MG63 (cell line): ENCODE measurements at places on chromosomes 5 and 9. TPM values are rescaled to one million over a fixed set of nuclear protein-coding genes. Genes with fewer than 3 reads are reported as not detected.

REEP2 gene
- total RNA-seq, result 1.4 and 1.8 TPM in 2 replicates

- DNase-seq, result no peak
Measured at GRCh38 chr5:86360801-86361200, 256.9 kb upstream of the COX7C start.

DNA sequence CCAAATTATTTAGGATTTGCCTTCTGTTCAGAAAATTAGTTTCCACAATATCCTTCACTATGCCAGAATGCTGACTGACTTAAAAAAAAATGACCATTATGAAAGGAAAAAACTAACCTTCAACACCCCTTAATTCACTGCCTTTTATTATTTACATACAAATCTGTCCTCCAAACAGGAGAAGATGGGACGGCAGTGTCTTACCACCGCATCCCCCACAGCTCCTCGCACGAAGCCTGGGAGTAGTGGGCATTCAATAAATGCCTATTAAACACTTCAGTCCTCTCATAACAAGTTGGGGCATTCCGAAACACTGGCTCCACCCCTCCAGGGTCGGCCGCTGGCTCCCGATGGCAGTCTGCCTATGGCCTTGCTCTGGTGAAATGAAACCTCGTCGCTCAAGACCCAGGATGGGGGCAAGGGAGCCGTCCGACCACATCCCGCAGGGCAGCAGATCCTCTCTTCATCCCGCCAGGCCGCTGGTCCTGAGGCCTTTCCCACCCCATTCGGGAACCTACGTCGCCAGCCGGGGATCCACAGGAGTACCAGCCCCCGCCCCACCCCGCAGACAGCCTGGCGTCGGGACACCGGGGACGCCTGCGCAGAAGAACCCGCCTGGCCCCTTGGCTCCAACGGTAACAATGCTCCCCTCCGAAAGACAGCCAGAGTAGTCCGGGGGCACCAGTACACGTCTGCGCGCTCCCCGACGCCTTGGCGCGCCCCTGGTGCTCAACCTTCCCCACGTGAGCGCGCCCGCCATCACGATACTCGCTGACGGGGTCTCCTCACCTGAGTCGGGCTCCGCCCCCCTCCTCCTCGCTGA lies 613 bp downstream of the ZBTB5 start:
- DNase-seq, result peak; percentile 70

- no peak for DNase-seq
Measured at GRCh38 chr5:137649228-137649935, 86.5 kb downstream of the KLHL3 start.

DNA sequence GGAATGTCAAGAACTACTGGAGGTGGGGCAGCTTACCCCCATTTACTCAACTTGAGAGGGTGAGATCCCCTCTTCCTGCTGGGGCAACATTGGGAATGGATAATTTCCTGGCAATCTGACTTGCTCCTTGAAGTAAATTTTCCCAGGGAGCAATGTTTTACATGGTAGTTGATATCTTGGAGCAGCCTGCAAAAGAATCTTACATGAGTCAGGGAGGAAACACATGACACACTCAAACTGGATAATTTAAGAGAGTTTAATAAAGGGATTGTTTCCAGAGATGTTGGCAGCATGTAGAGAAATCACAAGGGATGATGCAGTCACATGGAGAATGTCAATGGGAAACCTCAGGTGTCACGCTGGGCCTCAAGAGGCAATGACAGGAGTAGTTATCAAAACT lies 212.5 kb downstream of the GAS1 start:
- DNase-seq, result no peak

MEIKIN gene
- not detected in 2 replicates for total RNA-seq

DNA sequence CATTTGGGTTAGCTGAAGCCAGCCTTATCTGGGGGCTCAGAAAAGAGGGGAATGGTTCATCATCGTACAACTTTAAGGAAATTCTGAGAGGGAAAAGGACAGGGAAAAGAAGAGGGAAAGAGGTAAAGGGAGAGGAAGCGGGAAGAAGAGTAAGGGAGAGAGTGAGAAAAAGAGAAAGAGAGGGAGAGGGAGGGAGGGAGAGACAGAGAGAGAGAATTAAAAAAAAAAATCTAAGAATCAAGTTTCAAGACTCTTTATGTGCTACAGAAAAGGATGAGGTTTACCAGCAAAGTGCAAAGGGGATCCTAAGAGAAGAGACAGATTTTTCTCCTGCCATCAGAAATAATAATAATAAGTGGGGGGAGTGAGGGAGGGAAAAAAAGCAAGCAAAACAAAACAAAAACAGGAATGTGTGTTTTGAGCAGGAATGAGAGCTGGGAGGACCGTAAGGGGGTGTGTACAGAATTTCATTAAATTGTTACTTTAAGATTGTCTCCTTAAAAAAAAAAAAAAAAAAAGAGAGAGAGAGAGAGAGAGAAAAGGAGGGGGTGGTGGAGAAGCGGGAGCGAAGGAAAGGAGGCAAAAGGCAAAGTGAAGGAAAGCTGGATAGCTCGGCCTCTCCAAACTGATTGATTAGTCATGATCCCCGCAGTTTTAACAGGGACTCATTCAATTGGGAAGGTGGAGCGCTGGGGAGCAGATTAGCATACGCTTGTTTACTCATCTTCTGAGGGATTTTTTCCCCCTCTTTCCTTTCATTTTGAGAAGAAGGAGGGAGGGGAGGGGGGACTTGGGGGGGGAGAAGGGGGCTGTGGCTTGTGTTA lies 438 bp upstream of the PAPPA start:
- no peak for DNase-seq

STXBP1 gene
- total RNA-seq, result 0.36 and 87.7 TPM in 2 replicates

- no peak for DNase-seq
Measured at GRCh38 chr5:38478166-38478565, 78.3 kb downstream of the LIFR start.

GRCh38 chr5:42235241-42235640 lies 188.0 kb upstream of the GHR start:
- no peak for DNase-seq

DNA sequence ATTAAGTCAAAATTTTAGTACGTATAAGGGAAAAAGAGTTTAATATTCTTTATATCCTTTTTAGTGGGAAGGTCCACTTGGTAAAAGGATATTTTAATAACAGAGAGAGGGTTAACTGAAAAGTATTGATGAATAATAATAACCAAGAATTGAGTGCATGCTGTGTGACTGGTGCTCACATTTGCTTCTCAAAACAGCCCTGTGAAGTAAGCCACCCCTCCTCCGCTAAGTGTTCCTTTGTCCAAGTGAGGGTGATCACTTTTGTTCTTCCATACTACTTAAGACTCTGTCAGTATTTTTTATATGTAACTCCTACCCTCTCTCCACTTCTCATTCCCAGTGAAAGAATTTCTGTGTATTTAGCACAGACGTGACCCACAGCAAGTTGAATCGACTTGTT lies 51.5 kb downstream of the SLC44A1 start:
- no peak for DNase-seq

GRCh38 chr5:5348135-5348534 lies 74.3 kb upstream of the ICE1 start:
- DNase-seq, result no peak

GRCh38 chr5:132466433-132467286 lies 23.9 kb downstream of the IRF1 start:
- DNase-seq, result no peak

DNA sequence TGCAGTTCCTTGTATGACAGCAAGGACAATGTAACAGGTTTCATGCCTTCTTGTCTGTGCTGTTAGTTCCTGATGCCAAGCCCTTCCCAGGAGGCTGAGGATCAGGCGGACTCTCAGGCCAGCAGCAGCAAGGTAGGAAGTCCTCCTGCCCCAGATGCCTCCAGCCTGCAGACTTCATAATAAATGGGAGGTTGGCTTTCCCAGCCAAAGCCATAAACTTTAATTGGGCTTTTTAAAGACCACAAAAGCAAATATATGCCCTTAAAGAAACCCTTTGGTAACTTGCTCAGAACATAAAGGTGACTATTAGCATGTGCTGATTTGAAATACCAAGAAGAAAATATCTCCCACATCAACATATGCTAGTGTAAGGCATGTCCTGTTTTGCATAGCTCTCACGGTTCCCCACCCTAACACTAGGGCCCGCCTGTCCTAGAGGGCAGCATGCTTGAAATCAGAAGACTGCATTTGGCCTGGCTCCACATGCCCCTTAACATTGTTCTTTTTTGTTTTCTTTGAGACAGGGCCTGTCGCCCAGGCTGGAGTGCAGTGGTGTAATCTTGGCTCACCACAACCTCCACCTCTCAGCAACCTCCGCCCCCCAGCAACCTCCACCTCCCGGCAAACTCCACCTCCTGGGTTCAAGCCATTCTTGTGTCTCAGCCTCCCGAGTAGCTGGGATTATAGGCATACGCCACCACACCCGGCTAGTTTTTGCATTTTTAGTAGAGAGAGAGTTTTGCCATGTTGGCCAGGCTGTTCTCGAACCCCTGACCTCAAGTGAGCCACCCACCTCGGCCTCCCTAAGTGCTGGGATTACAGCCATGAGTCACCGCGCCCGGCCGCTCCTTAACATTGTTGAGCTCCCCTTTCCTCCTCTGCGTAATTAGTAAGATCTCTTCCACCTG lies 44.6 kb upstream of the FCN1 start:
- no peak for DNase-seq

GRCh38 chr9:114108016-114108833 lies 9.1 kb upstream of the KIF12 start:
- peak; percentile 59 for DNase-seq

DNA sequence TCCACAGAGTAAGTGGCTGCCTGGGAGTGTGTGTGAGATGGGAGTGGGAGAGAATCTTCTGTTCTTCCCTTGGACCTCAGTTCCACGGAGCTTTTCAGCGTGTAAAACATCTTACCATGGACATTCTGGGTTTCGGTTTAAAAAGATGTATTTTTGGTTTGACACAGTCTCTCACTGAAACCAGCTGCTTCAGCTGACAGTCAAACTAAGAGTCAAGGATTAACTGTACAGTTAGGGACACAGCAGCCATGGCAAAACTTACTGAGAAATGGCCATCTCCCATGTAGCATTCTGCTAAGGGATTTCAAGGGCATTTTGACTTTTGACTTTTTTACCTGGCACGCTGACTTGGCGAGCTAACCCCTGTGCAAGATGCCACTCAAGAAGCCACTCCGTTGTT lies 93.8 kb upstream of the IL12B start:
- no peak for DNase-seq

MED27 gene
- 22.0 and 38.9 TPM in 2 replicates for total RNA-seq

DNA sequence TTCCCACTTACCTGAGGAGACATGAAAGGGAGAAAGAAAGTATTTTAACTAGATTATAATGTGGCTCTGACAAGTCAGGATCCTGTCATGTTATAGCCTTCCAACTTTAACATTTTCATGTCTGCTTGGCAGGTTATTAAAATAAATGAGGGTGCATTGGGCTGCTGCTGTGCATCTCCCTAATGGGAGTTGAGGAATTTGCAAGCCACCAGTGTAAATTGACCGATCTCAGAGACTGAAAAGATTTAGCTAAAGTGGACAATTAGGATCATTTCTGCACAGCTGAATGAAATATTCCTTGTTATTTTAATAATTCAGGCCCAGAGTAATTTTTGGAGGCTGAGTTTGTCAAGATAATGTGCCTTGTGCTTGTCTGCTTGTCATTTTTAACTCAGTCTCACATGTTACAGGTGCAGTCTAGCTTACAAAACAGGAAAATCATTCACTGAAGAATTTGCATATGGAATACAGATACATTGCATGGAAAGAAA lies 366.3 kb upstream of the ADAMTS16 start:
- no peak for DNase-seq

SKP2 gene
- total RNA-seq, result 38.6 and 50.5 TPM in 2 replicates

DNA sequence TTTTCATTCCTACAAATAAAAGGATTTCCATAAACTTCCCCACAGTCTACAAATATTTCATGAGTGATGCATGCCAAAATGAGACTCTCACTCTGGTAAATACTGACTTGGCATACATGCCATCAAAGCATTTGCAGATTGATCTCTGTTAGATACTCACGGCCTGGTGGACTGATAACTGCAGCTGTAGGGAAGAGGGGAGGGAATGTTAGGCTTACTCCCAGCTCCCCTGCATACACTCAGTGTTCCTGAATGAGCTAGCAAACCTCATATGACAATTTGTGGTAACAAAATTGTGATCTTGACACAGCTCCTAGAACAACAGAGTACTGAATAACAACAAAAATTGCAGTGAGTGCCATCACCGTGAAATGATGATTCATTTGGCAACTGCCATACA lies 435.3 kb downstream of the NR2F1-AS1 start:
- peak; percentile 56 for DNase-seq

DNA sequence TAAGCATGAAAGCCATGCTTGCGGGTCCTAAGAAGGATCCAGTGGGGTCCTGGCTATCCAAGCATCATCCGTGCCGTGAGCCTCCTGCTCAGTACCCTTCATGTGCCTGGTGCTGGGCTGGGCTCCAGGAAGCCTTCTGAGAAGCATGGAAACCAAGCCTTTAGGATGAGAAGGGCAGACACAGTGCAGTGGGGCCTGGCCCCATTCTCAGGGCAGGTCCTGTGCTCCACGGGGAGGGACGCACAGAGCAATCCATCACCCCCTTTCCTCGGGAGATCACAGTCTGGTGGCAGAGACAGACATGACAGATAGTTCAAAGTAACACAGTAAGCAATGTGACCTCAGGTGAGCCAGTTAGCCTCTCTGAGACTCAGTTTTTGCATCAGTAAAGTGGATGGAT lies 76.9 kb downstream of the RGS3 start:
- no peak for DNase-seq

DNA sequence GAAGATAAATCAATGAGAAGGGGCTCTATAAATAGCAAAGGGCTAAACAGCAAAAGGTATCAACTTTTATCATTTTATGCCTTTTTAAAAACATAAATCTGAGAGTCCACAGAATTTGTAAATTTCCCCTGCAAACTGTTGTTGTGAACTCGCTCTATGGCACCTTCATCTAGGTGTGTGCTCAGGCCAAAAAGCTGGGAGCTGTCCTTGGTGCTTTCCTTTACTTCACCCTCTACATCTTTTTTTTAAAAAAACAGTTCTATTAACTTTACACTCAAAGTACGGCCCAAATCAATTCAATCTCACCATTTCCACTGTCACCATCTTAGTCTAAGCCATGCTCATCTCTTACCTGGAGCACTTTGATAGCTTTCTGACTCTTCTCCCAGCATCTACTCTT lies 108.2 kb upstream of the GPR151 start:
- no peak for DNase-seq

GRCh38 chr5:119655061-119655460 lies 25.7 kb downstream of the FAM170A start:
- DNase-seq, result no peak

ABLIM3 gene
- total RNA-seq, result 3.8 and 8.6 TPM in 2 replicates

DNA sequence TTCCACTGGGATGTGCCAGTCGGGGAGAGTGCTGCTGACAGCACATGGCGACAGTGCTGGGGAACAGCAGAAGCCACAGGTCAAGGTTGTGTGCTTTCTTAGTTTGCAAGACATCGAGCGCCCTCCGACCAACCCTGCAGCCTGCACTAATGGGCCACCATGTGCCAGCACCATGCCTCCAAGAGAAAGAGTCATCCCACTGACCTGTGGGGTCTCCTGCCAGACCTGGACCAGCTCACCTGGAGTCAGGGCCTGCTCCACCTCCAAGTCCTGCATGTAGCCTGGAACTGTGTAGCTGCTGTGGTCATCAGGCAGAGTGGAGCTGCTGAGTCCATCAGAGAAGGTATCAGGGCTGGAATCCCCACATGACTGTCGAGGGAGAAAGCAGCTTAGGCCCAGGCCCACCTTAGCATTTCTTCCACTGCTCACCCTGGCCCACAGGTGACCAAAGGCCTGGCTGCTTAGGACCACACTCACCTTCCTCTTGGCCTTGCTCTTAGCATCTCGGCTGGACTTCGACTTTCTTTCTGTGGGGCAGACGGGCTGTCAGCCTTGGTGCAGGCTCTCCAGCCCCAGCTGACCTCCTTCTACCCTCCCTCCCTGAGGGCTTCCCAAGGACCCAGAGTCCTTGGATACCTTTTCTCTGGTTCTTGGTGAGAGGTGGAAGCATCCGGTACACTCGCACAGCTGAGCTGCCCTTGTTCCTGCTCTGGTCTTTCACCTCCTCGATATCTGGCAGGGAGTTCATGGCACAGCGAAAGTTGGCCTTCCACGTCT lies 4.1 kb downstream of the IRF1 start:
- no peak for DNase-seq
